ENCODE measurements at places on chromosomes 12 and 14.

GRCh38 chr14:33986804-33987203 is 35.9 kb upstream of the EGLN3 start:
- DNase-seq, result no peak

GRCh38 chr12:116607039-116607438 is 47.9 kb downstream of the MAP1LC3B2 start:
- DNase-seq, result no peak

- no peak for DNase-seq
Observed at GRCh38 chr12:47615711-47616110, 90.1 kb downstream of the RPAP3 start.

DNA sequence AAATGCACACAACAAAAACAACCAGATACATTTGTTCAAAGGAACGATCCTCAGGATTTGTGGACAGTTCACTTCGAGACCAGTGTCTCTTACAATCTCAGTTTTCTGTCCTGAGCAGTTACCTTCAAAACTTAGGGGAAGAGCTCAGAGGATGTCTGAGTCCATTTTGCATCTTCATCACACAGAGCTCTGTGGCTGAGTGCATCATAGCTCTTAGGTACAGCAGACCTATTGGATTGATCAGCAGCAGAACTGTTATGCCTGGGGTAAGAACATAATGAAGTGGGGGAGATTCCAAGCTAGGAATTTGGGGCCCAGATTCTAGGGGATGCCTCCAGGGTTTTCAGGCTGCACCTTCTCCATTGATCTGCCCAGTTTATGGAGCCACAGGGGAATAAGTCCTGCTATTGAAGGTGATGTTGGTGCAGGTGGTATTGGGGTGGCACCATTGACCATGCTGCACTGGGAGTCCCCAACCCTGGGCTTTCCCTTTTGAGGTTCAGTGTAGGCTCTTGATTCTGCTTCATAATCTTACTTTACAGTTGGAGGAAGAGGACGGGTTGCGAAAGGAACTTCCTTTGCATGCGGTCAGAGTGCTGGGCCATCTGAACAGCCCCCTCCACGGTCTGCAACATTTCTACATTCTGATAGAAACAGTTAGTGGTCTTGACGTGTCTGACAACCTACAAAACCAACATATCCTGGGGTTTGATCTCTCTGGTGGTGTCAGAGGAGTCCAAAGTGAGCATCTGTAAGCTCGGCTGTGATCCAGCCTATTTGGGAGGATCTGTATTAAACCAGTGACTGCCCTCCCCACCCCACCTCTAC is 112.8 kb downstream of the CHST11 start:
- DNase-seq, result no peak

DNA sequence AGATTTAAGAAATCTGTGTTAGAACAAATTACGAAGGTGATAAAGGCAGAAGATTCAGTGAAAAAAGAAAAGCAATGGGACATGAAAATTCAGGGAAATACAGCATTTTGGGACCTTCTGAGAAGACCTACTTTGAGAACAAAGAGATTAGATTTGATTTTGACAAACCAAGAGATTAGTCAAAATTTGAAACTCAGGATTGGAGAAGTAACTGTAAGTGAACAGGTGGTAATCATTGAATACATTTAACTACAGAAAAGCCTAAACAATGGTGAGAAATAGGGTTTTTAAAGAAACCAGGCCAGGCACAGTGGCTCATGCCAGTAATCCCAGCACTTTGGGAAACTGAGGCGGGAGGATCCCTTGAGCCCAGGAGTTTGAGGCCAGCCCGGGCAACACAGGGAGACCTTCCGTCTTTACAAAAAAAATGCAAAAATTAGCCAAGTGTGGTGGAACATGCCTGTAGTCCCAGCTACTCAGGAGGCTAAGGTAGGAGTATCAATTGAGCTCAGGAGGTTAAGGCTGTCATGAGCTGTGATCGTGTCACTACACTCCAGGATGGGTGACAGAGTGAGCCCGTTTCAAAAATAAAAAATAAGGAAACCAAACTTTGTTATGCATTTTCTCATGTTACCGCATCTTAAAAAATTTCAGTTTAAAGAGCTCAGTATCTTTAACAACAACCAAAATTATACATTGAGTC is 8.9 kb upstream of the SAV1 start:
- no peak for DNase-seq

- no peak for DNase-seq
Observed at GRCh38 chr14:104316121-104316722, 177.8 kb downstream of the KIF26A start.

DNA sequence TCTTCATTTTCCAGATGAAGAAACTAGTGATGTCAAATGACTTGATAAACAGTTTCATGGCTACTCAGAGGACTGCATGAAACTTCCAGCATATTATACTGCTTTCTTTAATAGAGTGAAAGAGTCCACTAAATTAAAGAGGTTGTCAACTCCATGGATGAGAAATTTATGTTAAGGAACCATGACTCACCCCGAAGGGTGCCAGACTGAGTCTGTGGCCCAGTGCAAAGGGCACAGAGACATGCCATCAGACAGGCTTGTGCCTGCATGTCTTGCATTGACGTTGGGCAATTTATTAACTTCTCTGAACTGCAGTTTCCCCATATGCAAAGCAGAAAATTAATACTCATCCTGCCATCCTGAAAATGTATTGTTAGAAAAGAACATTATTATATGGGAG is 382.4 kb downstream of the APAF1 start:
- DNase-seq, result no peak

GRCh38 chr12:68367903-68368302 is 35.7 kb upstream of the MDM1 start:
- no peak for DNase-seq
